ENCODE measurements at places on chromosomes 7 and 10.

- peak; percentile 45 for DNase-seq
Measured at GRCh38 chr7:128343554-128344430, at the start of gene RBM28. TSS of gene RBM28 (minus strand) at chr7:128343908. CDS start at chr7:128343793, 115 bp downstream.

DNA sequence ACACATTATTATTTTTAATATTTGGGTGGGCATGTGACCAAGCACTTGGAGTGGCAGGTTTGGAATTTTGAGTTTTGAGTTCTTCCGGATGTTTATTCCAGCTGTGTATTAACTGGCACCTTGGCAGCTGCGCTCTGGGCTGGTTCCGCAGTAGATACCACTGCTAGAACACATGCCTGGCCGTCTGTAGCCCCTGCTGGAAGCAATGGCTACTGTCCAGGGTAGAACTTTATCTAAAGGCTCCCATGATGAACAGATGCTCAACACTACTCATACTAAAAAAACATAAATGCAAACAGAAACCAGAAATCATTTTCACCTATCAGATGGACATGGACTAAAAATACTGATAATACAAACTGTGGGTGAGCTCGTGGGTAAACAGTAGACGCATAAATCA lies 19.4 kb upstream of the SH3PXD2A start:
- DNase-seq, result no peak

GRCh38 chr10:5465976-5466450 lies 33.4 kb downstream of the CALML5 start:
- no peak for DNase-seq

DNA sequence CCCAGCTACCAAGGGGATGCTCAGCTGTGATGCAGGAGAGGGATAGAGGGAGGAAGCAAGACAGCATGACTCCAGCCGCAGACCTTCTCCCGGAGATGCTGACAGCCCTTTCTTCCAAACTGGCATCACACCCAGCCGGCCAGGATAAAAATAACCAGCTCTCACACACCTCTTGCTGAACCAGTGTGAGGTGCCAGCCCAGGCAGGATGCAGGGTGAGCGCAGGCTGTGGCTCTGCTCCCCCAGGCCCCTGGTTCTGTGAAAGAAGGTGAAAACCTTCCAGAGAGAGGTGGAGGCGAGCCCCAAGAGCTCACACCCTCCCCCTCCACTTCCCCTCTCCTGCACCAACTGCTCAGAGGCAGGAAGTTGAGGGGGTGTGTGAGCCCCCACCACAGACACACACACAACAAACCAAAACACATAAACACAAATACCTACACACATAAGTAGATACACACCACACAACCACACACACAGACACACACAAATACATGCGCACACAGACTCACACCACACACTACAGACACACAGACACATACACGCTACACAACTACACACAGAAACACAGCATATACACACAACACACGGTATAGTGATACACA lies 4.0 kb downstream of the GPR15LG start:
- DNase-seq, result no peak

GRCh38 chr10:29140991-29141390 lies 147.9 kb upstream of the LYZL1 start:
- no peak for DNase-seq

GRCh38 chr10:30063099-30063498 lies 3.7 kb upstream of the JCAD start:
- no peak for DNase-seq

DNA sequence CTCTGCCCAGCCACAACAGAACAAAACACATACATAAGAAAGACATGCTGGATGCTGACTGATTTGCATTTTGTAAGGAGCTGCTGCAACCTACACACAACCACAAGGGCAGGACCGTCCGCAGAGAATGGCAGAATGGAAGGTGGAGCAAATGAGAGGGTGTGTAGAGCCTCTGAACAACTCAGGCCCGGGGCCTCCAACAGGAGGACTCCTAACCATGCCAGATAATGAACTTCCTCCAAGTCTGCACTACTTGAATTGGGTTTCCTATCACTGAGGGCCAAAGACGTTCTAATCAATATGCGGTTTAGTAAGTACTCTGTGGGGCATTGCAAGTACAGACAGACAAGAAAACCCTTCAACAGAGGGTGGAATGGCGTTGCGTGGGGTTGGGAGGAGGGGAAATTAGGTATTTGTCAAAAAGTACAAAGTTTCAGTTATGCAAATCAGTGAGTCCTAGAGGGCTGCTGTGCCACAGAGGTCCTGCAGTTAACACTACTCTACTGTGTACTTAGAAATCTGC lies 14.6 kb downstream of the VOPP1 start:
- no peak for DNase-seq

GRCh38 chr7:137421366-137421765 lies 77.8 kb upstream of the PTN start:
- DNase-seq, result no peak

DNA sequence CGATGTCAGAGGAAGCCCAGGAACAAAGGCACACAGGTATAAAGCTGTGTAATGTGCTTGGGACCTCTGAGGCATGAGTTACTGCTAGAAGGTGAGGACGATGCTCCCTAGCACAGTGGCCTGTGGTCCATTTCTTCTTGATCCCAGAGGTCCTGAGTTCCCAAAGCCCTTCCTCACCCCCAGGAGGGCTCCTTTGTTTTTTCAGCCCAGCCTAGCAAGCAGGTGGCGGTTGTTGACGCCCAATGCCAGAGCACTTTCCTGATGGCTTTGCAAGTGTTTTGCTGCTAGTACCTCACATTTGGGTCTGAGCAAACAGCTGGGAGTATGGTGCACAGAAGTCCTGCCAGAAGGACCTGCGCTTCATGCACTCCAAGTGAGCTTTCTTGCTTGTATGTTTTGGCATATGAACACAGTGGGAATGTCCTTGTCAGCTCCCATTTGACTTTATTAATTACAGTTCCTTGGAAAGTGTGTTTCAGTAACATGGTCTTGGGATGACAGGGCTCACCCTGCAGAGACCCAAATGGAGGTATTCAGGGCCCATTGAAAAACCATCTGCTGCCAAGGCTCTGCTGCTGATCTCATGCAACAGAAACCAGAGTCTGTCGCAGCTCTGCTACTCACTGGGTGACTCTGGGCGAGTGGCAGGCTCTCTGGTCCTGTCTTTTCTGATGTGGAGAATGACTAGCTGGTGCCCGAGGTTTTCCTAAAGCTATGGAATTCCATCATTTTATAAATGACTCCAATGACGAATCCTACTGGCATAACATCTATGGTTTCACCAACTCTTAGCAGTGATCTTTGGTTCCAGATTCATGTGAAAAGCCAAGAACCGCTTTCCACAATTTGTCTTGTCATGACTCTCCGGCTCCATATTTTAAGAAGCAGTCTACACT lies 134.9 kb downstream of the ARID5B start:
- no peak for DNase-seq

DNA sequence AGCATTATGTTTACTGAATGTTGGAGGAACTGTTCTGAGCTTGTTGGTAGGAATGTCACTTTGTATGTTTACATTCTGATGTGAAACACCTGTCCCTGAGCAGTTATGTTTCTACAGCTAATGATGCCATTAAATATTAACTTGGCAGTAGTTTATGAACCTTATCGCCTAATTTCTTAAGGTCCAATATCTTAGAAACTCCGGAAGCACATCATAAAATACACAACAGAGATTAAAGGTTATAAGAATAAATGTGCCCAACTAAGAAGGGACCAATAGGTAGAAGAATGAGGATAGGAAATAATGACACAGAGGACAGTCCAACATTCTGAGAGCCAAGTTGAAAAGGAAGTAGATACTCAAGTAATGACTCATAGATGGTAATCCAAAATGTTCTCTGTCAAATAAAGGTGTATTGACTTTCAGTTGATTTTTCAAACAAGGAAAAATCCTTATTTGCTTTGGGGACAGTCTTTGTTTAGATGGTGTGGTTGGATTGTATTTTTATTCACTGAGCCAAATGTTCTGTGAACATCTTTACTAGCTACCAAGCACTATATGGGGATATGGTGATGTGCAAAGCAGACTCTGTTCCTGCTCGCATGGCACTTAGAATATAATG lies 31.9 kb downstream of the LCOR start:
- no peak for DNase-seq

DNA sequence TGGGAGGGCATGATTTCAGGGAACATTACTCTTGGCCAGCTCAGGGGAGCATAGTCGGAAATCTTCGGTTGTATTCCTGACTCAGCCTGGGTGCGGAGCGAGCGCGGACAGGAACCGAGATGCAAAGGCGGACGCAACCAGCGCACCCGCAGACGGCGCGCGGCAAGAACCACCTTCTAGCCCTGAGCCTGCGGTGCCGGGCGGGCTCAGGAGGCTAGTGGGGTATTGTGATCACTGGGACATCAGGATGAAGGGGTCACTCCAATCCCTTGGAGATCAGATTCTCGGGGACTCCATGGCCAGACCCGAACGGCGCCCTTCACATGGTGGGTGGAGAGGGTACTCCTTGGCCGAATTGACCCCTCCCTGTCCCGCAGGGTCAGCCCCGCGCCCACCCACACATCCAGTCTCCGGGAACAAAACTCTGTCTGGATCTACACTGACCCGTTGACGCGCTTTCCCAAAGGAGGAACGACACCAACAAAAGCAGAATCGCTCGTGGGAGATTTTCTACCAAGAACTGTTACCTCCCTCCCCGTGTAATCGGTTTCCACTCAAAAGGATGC lies 730.5 kb downstream of the ZWINT start:
- DNase-seq, result no peak

- DNase-seq, result no peak
Measured at GRCh38 chr10:98323221-98324164, 55.5 kb upstream of the LOXL4 start.

- no peak for DNase-seq
Measured at GRCh38 chr7:51244885-51245284, 71.7 kb downstream of the COBL start.

DNA sequence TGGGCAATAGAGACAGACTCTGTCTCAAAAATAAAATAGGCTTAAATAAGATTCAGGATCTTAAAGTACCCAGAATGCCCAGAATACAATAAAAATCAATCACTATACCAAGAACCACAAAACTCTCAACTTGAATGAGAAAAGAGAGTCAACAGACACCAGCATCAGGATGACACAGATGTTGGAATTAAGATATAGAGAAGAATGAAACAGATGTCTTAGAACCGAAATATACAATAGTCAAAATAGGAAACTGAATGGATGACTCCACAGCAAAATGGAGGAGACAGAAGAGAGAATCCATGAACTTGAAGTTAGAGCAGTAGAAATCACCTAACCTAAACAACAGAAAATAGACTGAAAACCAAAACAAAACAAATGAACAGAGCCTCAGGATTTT lies 29.6 kb downstream of the POR start:
- no peak for DNase-seq

DNA sequence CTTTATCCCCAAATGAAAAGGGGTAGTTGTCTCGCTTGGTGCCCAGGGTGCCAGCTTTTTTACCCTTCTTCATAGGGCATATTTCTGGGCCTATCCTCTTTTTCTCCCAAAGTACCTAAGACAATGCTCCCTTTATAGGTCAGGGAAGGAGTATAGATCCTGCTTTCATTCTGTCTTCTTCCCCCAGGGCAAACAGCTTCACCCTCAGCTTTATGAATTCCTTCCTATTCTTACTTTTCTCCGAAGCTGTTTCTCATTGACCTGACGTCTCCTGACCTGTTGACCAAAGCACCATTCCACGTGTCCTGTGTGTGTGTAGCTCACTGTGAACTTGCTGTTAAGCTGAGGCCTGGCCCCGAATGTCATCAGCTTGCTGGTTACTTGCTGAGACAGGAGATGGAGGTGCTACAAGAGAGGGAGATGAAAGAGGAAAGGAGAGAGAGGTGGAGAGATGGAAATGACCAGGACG lies 48.9 kb downstream of the PYROXD2 start:
- no peak for DNase-seq

- DNase-seq, result no peak
Measured at GRCh38 chr10:27834476-27834875, 88.9 kb upstream of the MKX start.

DNA sequence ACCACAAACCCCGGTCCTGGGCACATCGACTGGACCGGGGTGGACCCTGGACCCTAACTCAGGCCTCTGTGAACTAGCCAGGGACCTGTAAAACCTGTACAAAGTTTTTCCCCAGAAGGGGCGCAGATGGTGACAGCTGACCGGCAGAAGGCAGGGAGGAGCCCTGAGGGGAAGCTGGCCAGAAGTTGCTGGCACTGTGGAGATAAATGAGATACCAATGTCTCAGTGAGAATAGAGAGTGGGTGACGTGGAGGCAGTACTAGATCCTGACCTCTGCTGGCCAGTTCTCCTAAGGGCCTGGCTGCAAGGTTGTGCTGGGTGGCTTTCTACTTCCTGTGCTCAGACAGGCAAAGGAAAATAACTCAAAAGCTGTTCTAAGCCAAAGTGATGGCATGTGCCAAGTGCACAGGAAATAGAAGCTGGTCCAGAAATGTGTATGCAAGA lies 10.6 kb upstream of the TSPAN14 start:
- no peak for DNase-seq
